ENCODE measurements at places on chromosomes 12 and 14.
A peak's percentile ranks its signal among the peaks of the same experiment; 100 is the strongest.

DNA sequence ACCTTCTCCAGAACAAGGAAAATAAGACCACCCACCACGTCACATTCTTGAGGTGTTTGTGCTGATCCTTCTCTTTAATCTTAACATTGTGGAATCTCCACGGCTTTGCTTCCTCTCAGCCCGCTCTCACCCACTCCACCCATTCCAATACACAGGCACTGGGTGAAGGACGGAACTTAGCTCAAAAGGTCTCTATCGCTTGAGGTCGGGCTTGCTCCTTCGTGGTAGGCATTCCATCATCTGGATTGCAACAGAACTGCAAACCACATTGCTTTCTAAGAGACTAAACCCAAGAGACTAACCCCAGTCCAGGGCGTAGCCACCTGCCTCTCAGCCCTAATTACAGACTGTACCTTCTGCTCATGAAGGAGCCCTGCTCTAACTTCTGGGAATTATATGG lies 24.0 kb upstream of the MDM2 start:
- DNase-seq: no peak

- no peak for DNase-seq
Observed at GRCh38 chr14:75088153-75088552, 18.7 kb downstream of the ZC2HC1C start.

DNA sequence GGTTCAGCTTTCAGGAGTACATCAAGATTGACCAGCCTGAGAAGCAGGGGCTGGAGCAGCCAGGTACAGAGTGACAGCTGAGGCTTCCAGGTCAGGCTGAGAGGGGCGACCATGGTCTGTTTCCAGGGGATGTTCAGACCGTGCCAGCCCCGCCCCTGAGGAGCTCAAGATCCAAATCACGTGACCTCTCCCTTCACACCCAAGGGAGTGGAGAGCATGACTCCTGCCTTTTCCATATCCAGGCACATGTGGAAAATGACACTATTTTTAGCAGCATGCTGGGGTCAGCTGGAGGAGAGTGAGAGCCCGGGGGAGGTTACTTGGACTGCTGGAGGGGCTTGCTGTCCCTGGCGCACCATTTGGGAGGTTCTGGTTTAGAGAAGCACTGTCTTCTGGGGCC lies 92.7 kb downstream of the B4GALNT3 start:
- peak; percentile 67 for DNase-seq

DNA sequence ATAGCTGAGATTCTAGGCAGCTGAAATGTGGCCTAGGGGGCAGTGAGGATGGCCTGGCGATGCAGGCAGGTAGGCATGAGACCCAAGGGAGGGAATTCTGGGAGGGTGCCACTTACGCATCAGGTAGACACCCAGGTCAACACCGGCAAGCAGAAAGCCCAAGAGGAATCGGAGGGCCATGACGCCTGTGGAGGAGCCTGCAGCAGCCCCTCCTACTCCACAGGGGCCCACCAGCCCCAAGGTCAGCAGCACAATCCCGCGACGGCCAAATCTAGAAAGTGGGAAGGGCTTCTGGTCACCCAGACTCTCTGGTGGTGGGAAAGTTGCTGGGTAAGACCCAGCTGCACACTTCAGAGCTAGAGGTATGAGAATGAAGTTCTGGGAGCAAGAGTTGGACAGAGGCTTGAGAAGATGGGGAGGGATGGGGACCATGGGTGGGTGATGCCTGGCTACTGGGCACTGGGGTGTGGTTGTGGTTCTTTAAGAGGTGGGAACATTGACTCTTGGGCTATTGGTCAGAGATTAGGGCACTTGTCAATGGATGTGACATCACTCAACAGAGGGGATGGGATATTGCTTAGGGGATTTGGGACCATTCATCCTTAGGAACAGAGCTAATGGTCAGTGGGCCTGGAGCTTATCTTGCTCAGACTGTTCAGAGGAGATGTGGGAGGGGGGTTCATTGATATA lies 3.4 kb downstream of the SLC22A17 start:
- no peak for DNase-seq

DNA sequence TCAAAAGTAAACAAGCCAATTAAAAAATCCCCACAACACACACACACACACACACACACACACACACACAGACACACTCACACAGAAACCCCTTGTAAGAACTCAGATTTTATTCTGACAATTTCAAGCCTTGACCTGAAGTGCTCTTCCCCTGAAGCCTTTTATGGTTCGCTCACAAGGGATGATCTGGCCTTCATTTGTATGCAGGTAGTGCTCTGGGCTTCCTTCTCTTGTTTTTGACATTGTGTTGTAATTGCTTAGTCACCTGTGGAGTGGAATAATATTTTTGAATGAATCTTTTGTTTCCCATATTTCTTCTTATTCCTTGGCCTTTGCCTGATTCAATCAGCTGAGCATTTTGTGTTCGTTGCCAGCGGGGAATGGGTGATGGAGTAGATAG lies 83.3 kb upstream of the CSRP2 start:
- DNase-seq: no peak

- DNase-seq: peak; percentile 94
Observed at GRCh38 chr12:41142376-41142775, 45.7 kb upstream of the PDZRN4 start.

GRCh38 chr14:76984787-76985375 lies 43.6 kb downstream of the IRF2BPL start:
- DNase-seq: no peak

DNA sequence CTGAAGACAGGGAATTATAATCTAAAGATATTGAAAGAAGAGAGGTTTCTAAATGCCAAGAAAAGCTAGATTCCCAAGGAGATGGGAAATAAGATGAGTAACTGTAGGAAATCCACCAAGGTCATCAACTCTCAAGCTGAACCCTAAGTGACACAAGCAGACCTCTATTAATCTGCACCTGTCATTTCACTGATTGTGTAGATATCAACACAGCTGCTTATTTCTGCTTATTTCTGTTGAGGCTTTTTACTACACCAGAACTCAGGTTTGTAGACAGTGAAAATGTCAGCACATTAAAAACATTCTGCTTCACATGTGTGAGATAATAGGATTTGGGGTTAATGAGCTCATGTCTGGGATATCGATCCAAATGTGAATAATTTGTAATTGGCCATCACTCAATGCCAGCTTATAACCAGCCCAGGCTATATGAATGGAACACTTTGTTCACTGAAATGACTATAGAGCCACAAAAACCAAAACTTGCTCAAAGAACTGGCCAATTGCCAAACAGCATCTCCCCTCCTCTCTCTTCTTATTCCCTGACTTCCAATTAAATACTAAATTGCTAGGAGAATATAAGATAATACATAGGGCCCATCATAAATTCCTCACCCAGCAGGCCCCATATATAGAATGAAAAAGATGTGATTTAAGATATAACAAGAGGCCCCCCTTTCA lies 188.7 kb upstream of the ARID2 start:
- DNase-seq: no peak

DNA sequence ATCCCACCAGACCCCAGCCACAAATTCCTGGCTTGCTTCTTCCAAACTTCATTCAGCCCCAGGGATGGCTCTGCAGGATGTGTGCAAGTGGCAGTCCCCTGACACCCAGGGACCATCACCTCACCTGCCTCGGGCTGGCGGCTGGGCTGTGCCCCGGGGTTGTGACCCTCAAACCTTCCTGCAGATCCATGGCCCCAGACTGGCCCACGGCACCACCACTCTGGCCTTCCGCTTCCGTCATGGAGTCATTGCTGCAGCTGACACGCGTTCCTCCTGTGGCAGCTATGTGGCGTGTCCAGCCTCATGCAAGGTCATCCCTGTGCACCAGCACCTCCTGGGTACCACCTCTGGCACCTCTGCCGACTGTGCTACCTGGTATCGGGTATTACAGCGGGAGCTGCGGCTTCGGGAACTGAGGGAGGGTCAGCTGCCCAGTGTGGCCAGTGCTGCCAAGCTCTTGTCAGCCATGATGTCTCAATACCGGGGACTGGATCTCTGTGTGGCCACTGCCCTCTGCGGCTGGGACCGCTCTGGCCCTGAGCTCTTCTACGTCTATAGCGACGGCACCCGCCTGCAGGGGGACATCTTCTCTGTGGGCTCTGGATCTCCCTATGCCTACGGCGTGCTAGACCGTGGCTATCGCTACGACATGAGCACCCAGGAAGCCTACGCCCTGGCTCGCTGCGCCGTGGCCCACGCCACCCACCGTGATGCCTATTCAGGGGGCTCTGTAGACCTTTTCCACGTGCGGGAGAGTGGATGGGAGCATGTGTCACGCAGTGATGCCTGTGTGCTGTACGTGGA lies at the start of gene PSMB11:
Gene PSMB11, plus strand, starts transcription at position 51 of the 804 bp plus-strand sequence. Its CDS starts 14 bp downstream, at position 65.
- DNase-seq: no peak

Measured in NCI-H2171 (cell line).